ENCODE measurements at places on chromosomes 5 and 9.

GRCh38 chr5:171520300-171521174 lies 101.1 kb downstream of the FGF18 start:
- peak; percentile 45 for DNase-seq

GRCh38 chr9:131672451-131672850 lies 67.4 kb downstream of the RAPGEF1 start:
- no peak for DNase-seq

DNA sequence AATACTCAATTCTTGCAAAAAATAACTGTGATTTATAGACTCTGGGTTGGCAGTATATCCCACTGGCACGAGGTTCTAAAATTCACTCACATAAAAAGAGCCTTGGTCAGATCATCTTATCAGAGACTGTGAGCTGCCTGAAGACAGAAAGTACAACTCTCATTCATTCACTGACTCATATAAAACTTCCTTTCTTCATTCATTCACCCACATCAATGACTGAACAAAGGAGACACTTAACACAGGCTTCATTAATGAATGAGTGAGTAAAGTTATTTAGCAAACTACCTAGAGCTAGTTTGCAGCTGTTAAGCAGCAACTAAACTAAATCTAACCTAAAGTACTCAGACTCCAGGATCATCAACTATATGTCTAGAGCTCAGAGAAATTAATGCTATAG lies 214.7 kb downstream of the DENND1A start:
- no peak for DNase-seq

DNA sequence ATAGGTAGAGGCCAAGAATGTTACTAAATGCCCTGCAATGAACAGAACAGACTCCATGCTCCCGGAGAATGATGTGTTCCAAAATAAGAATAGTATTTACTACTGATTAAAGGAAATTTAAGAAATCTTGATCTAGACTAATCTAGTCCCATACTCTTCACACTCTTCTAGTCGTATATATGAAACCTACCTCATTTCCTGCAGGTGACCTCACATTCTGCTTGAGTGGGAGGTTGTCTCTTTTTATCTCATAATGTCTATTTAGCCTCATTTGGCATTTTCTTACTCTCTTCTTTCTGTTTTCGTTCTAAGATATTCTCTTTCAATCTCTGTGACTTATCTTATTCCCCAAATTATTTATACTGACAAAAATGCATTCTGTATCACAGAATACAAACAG lies 9.2 kb upstream of the SHOC1 start:
- no peak for DNase-seq

DNA sequence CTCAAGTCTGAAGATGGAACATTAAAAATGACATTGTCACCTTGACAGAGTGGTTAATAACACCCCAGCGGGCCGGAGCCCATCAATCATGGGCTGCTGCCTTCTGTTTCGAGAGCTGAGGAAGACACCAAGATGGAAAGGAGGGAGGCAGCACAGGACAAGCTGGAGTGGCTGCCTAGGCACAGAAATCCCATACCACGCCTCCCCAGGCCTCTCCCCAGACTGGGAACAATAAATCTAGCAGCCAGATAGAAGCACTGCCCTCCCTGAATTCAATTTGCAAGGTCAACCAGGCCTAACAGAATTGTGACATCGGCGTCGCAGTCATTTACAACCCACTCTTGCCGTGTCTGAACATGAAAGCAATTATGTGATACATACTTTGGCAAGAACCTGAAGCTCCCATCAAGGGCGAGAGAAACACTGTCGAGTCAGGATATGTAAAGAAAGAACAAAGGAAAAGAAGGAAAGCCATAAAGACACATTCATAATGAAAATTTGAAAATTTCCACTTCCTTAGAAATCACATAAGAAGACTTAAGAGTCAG lies 35.4 kb upstream of the ZNF354A start:
- no peak for DNase-seq

DNA sequence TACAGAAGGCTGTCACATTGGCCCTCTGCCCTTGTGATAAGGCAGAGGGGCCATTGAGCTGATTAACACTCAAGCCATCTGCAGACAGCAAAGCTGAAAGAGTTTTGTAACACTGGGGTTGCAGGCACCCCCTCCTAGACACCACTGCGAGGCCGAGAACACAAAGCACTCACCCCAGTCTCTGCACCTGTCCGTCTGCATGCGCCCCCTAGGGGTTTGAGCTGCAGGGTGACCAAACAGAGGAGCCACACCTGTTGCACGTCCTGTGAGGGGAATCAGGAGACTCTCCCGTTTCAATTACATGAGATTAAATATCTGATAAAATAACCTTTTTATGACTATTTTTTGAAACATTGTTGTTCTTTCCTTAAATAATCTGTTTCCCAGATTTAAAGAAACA lies 1180.4 kb downstream of the CDH9 start:
- no peak for DNase-seq

DNA sequence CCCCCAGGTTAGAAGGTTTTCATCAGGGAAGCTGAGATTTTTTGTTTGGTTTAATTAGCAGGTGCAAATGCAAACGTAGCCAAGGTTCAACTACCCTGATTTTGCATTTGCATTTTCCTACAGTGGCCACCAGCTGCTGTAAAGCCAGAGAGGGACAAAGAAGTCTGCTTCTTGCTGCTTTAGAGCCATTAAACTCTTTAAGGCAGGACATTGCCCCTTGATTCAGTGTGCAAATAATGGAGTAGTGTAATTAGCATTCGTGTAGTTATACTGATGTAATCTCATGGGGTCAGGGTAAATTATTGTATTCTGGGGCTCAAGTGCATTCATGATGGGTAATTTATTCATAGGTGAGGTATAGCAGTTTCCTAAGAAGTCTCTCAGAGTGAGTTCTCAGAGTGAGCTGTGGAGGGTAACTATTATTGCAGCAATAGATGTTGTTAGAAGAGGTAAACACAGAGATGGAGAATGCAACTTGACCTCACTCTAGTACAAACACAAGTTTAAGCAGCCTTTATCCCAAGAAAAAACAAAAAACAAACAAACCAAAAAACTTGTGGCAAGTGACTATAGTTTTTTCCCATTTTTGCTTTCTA lies 526.5 kb downstream of the KIF4B start:
- DNase-seq, result no peak

DNA sequence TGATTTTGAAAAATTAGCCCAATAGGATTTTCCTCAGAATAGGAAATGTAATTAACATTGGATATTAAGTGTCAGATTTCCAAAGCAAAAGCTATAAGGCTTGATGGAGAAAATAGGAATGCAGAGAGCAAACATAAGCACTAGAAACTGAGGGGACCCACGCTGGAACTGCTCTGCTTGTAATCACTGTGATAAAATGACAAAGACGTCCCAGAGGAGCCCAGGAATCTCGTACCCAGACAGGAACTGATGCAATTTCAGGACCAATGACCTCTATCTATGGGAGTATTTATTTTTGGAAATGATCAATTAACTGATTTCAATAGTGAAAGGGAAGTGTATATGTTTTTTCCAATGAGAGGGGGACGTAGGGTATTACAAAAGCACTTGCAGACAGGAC lies 714.5 kb upstream of the WWC1 start:
- DNase-seq, result no peak

DNA sequence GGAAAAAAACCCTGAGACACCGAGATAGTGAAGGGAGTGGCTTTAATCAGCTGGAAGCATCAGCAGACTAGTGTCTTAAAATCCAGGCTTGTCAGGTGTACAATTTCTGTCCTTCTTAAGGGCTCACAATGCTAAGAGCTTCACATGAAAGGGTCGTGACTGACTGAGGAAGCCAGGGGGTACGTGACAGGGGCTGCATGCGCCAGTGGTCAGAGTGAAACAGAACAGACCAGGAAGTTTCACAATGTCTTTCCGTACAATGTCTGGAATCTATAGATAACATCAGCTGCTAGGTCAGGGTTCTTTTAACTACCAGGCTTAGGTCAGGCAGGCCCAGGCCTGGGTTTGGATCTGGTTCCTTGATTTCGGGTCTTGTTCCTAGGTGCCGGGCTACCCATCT lies 253.0 kb downstream of the CDH10 start:
- DNase-seq, result no peak

- no peak for DNase-seq
Observed at GRCh38 chr5:67996596-67996995, 219.0 kb upstream of the PIK3R1 start.

DNA sequence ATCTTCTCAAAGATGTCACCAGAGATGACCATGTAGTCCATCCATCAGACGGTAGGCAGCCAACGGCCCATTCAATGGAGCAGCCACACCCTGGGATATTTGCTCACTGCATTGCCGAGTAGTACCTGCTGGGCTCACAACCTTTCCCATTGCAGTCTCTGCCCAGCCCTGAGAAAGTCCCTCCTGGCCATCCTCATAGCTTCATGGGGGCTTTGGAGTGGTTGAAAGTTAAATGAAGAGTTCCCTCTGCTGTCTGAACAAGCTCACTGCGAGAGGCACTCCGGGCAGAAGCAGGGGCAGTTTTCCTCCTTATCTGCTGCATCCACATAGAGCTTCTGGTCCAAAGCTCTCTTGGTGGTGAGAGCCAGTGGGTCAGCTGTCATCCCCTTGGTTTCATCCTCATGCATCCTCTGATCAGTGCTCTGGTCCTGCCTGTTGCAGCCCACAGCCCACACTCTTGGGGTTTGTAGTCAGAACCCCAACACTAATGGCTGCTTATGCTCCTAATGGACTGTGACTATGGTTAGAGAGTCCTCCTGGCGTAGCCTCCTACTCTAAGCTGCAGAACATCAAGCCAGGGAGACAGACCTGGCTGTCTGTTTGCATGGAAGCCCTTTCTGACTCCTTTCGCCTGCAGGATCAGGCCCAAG lies 23.3 kb downstream of the TNFSF8 start:
- no peak for DNase-seq

GRCh38 chr5:73619606-73620333 lies 6.2 kb upstream of the ARHGEF28 start:
- no peak for DNase-seq

GRCh38 chr9:5587024-5587423 lies 41.9 kb upstream of the RIC1 start:
- DNase-seq, result no peak

DNA sequence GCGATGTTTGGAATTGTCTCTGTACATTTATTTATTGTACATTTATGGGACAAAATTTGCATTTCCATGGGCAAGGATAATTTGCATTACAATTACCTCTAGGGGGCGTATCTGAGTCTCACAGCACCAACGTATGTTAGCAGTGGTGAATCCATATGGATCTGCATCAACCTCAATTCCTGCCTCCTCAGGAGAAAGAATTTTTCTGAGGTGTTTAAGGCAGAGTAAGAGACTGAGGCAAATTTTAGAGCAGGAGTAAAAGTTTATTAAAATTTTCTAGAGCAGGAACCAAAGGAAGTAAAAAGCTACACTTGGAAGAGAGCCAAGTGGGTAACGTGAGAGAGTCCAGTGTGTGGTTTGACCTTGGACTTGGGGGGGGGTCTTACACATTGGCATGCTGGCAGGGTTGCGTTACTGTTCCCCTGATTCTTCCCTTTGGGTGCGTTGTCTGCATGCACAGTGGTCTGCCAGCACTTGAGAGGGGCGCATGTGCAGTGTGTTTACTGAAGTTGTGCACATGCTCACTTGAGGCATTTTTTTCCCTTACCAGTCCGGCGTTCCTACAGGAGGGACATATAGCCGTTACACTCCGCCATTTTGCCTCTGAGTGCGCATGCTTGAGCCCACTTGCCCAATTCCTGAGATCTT lies 21.0 kb upstream of the RAB14 start:
- no peak for DNase-seq

GRCh38 chr5:73958037-73958436 lies 332.0 kb downstream of the ARHGEF28 start:
- no peak for DNase-seq

GRCh38 chr5:14199902-14200301 lies 56.8 kb downstream of the TRIO start:
- no peak for DNase-seq

DNA sequence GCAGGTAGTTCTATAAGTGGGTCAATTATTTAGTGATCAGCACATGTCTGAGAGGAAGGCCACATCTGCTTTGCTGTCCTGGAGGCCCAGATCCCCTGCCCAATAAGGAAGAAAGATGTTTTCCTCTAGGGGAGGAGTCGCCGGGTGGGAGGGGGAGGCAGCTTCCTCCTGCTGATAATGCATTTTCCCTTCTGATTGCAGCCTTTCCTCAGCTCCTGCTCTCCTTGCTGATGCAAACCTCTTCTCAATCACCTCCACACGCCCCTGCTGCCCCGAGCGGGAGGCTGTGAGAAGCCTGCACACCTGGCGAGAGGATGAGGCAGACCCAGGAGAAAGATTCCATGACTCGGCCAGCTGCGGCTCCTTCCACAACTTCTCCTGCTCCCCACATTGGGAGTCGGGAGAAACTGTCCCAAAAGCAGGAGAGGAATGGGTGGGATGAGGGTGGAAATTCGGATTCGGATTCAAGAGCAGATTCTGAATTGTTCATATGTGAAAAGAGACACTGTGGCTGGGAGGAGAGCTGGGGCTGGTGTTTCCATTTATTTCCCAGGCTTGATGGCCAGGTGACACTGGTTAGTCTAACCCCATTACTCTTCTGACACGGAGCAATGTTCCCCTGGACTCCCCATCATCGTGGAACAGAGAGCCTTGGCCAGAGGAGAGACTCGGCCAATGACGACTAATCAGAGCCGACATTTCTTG lies 6.8 kb upstream of the NTNG2 start:
- DNase-seq, result no peak

- DNase-seq, result no peak
Observed at GRCh38 chr5:114223866-114224265, 138.0 kb upstream of the KCNN2 start.

DNA sequence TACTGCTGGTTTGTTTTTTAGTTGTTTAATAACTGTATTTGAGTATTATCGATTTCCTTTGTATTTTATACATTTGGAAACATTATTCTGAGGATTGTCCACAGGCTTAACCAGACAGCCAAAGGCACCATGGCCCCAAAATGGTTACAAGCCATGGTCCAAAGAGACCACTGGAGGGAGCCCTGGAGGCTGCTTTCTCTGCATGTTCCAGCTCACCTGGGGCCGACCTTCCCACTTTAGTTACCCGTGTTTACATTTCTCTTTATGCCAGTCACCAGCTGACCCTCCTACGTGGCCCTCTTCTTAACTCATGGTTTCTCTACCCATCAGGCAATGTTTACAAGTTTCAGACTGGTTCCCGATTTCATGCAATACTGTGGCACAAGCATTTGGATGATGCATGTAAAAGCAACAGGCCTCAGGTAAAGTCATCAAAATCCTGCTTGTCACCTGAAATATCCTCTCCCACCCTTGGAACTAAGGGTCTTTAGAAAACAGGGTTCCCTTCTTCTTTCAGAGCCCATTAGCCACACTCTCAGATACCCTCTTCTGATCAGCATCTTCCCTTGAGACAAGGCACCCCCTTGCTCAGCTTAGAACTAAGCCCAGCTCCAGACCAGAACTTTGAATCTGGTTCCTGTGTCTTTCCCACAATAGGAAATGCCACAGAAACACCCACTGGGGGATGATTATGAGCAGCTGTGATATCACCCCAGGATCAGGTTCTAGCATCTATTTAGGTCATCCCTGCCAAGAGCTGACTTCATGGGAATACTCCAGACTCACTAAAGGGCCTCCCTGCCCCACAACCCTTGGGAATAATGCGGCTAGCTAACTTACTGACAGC lies 49.9 kb upstream of the GARNL3 start:
- DNase-seq, result peak; percentile 65

All from Right ventricle myocardium inferior (tissue), 1 donor.